GM12864 (cell line): ENCODE measurements at places on chromosomes 7 and 10.

- DNase-seq, result no peak
Measured at GRCh38 chr10:70809011-70809611, 6.6 kb upstream of the SGPL1 start.

DNA sequence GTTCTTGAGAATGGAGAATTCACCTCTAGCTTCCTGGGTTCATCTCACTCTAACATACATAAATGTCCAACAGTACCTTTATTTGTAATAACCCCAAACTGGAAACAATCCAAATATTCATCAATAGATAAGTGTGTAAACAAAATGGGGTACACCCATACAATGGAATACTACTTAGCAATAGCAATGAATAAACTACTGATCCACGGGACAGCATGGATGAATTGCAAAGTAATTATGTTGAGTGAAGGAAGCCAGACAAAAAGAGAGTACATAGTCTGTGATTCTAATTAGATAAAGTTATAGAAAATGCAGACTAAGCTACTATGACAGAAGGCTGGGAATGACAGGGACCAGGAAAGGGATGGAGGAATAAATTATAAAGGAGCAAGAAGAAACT lies 391.3 kb downstream of the CCSER2 start:
- no peak for DNase-seq

DNA sequence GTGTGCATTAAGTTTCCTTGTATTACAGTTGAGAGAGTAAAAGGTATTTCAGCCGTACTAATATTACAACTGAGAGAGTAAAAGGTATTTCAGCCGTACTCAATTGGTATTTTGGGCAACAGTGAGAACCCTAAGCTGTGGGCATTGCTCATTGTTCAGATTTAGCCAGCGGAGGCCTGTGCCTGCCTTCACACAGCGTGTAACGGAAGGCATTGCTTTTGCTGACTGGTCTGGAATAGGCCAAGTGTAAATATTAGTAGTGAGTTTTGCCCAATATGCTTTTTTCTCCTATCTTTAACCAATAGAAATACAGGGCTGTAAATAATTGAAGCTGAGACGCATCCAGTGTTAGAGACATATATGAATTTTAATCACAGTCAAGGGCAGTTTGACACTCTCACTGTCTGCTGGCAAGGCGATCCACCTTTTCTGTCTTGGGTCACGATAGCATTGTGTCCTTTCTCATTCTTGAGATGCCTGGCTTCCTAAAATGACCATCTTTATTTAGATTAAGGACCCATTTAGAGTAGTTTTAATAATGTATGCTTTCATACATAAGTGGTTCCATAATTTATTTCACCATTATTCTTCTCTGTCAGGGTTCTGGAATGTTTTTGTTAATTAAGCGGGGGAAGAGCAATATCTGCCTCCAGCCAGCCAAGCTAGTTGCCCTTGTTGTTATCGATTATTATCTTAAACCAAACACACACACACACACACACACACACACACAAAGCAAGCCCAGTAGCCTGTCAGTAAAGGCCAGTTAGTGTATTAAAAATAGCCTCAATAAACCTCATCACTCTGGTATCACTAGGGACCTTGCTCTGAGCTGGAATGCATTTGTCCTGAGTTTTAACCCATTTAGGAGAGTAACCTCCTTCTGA lies 130.7 kb downstream of the CELF2 start:
- DNase-seq, result no peak

DNA sequence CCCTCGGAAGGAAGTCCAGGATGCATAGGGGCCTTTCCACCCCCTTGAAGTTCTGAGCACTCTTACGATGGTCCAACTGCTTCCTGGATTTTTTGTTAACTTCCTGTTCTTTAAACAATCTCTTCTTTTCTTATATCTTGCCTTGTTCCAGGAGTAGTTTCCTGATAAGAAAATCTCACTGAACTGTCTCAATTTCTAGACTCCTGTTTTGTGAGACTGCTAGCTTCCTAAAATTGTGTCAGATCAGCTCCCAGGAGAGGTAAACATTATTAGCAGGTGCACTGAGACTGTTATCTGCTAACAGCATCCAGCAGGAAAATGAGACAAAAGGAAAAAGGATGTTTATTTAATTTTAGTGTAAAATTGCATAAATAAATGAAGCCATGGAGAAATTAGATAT lies 106.2 kb upstream of the PITRM1 start:
- DNase-seq, result no peak

DNA sequence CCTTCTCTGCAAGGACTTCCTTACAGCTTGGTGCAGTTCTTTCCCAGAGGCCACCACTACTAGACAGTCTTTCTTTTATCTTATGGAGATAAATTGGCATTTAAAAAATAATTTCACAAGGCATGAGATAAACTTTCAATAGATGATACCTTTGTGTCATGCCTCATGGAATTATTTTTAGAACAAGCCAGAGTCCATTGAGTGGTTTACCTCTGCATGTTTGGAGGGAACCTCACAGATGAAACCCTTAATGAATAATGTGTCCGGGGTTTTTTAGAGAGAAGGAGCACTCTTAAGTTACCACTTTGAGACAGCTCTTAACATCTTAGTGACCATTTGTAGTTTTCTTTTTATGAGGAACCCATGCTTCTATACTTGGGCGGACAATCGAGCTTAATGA lies 17.2 kb downstream of the NODAL start:
- no peak for DNase-seq

GRCh38 chr7:153832160-153832559 lies 220.0 kb upstream of the DPP6 start:
- no peak for DNase-seq

- DNase-seq, result no peak
Measured at GRCh38 chr10:34768261-34768971, 46.7 kb downstream of the PARD3 start.
